ENCODE measurements at places on chromosomes 2 and 18.
A peak's percentile ranks its signal among the peaks of the same experiment; 100 is the strongest.

- H3K27ac ChIP-seq: 0 out of 2 replicates have a peak overlapping the region, but pooled peaks have one; percentile 7
- no peak overlapping the region for H3K4me3 ChIP-seq
- peaks cover 10% of the 10 kb centered on the region for H3K36me3 ChIP-seq
- no peak for DNase-seq
These were observed 71.2 kb downstream of the BCL11A start for GRCh38 chr2:60482222-60482621.

DNA sequence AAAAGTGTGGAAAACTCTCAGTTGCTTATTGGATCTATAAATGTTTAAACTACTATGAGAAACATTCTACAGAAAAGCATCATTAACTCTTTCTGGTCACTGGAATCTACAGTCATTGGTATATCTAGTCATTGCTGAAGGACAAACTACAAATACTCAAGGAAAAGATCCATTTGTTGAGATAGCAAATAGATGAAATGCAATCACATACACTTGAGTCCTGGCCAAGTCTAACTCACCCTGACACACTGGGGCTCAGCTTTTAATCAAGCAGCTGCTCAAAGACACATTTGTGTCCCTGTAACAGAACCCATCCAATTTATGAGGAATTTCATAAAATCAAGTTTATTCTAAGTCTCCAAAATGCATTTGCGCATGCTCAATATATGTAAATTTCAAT is 68.7 kb downstream of the CDH2 start:
- DNase-seq: no peak
- no peak overlapping the region for H3K4me3 ChIP-seq
- no peak overlapping the region for H3K27ac ChIP-seq
- H3K4me1 ChIP-seq: no peaks in the 10 kb centered on the region
- no peaks in the 10 kb centered on the region for H3K27me3 ChIP-seq

DNA sequence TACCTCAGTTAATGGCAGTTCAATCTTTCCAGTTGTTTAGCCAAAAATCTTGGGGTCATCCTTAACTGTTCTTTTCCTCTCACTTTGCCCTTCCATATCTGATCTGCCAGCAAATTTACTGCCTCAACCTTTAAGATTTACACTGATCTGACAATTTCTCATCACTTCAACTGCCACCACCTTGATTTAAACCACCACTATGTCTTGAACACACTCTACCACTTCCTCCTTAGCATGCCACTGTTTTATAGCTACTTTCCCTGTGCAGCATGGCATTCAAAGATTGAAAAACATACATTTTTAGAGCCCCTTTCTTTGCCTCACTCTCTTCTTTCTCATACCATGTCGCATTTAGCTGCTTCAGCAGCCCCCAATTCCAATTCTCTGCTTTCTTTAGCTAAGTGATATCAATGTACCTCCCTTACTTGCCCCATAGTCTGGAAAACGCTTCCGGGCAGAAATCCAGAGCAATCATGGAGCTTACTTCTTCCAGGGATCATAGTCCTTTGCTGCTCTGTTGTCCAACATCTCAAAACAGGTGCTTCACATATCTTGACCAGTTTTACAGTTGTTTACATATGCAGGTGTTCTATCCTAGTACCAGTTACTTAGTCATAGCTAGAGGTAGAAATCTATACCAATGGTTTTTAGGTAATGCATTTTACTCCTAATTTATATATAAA is 10.9 kb downstream of the PGAP1 start:
- peak overlapping the region; percentile 55 for H3K27ac ChIP-seq
- H3K4me3 ChIP-seq: no peak overlapping the region
- H3K27me3 ChIP-seq: no peaks in the 10 kb centered on the region
- peaks cover 9% of the 10 kb centered on the region for H3K4me1 ChIP-seq

DNA sequence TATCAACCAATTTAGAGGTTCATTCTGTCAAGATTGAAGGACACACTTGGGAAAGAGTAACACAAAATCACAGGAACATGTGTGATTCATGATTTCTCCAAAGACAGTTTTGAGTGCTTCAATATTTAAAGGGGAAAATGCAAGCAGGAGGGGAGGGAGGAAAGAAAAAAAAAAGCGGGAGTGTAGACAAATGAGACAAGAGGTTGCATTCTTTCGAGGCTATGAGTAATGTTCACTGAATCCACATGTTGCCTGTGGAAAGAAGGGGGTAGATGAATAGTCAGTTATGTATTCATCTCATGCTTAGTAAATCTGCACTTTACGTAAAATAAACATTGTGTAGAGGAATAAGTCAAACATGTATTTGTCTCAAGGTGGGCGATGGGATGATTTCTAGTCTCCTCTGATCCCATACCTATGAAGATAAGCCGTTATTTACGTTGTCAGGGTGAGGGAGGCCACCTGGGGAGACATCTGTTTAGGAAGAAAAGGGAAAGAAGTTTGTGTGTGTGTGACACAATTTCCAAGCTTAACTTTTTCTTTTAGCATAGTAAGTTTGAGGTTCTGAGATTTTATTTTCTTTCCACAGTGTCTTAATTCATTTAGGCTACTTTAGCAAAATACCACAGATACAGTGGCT is 211.0 kb upstream of the ZC3H15 start:
- DNase-seq: no peak
- H3K27ac ChIP-seq: no peak overlapping the region
- H3K27me3 ChIP-seq: no peaks in the 10 kb centered on the region
- no peaks in the 10 kb centered on the region for H3K4me1 ChIP-seq
- H3K36me3 ChIP-seq: no peaks in the 10 kb centered on the region
- H3K4me3 ChIP-seq: no peak overlapping the region

- H3K36me3 ChIP-seq: no peaks in the 10 kb centered on the region
- no peaks in the 10 kb centered on the region for H3K27me3 ChIP-seq
- no peak overlapping the region for H3K4me3 ChIP-seq
- H3K4me1 ChIP-seq: no peaks in the 10 kb centered on the region
- no peak for DNase-seq
These were observed 52.6 kb downstream of the SH3BP4 start for GRCh38 chr2:235004329-235004903.

GRCh38 chr2:236636714-236637470 is 67.3 kb downstream of the ACKR3 start:
- H3K27ac ChIP-seq: no peak overlapping the region
- no peak for DNase-seq
- no peak overlapping the region for H3K4me3 ChIP-seq
- H3K36me3 ChIP-seq: no peaks in the 10 kb centered on the region
- no peaks in the 10 kb centered on the region for H3K4me1 ChIP-seq

DNA sequence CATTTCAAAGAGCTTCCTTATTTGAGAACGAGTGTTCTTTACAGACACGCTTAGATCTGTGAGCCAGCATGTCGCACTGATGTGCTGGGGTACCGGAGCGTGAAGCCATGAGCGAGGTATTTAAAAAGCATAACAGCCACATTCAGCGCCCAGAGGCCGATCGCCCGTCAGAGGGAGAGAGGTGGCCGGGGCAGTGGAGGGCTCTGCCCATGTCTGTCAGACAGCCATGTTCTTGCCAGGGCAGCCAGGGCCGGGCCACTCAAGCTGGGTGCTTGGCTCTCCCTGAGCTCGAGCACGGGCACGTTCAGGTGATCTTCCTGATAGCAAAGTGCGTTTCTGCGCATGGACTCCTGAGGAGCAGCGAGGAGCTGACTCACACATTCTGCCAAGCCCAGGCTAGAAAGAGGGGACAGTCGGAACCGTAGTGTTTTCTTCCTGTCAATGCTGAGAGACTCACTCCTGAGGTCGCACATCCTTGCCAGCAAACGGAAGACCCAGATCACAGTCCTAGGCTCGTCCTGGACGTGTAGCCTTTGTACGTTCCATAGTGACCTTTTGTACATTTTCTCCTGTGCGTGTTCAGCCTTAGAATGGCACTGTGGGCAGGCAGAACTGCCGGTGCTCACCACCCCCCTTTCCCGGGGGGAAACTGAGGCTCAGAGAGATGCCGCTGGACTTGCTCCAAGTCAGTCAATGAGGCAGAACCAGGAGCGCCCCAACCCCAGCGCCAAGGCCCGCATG is 100.7 kb downstream of the NFATC1 start:
- H3K27me3 ChIP-seq: no peaks in the 10 kb centered on the region
- H3K36me3 ChIP-seq: no peaks in the 10 kb centered on the region
- no peak for DNase-seq
- H3K4me1 ChIP-seq: peaks cover 13% of the 10 kb centered on the region
- no peak overlapping the region for H3K27ac ChIP-seq

DNA sequence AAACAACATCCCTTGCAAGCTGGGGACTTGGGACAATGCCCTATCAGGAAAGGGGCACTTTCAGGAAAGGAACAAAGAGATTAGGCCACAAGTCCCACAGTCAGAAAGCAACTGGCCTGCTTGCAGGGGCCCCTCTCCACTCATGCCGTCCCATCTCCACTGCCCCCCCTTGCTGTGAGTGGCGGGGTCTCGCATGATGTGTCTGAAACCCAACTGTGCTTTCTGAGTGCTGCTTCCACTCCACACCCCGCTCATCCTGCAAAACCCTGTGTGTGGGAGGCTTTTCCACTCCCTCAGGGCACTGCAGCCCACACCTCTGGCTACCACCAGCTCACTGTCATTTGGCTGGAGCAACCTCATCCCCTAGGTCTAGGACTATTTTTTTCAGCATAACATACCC is 7.9 kb downstream of the HS6ST1 start:
- H3K4me3 ChIP-seq: no peak overlapping the region
- no peak overlapping the region for H3K27ac ChIP-seq
- no peaks in the 10 kb centered on the region for H3K27me3 ChIP-seq
- no peaks in the 10 kb centered on the region for H3K36me3 ChIP-seq

GRCh38 chr2:138787053-138787666 is 7.0 kb upstream of the NXPH2 start:
- H3K27me3 ChIP-seq: no peaks in the 10 kb centered on the region
- no peak overlapping the region for H3K27ac ChIP-seq
- H3K36me3 ChIP-seq: no peaks in the 10 kb centered on the region
- no peaks in the 10 kb centered on the region for H3K4me1 ChIP-seq
- no peak for DNase-seq
- no peak overlapping the region for H3K4me3 ChIP-seq

- peaks cover 7% of the 10 kb centered on the region for H3K4me1 ChIP-seq
- no peaks in the 10 kb centered on the region for H3K27me3 ChIP-seq
- H3K27ac ChIP-seq: no peak overlapping the region
These were observed 86.7 kb upstream of the B3GNT7 start for GRCh38 chr2:231308631-231309428.

DNA sequence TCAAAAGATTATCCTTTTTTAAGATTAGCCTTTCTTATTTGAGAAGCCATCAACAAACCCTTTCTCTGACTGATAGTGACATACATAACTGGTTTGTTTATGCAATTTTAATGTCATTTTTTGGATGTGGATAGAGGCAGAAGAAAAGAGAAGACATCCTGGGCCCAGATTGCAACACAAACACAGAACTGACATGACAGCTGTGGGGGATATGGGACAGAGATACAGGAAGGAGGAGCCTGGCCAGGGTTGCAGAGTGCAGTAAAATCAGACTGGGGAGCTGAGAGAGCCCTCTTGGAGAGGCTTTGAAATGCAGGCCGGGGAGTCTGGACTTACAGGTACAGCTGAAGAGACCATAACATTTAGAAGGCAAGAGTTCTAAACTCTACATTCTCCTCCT is 65.1 kb downstream of the SIGLEC15 start:
- H3K4me3 ChIP-seq: no peak overlapping the region
- H3K4me1 ChIP-seq: no peaks in the 10 kb centered on the region
- no peaks in the 10 kb centered on the region for H3K27me3 ChIP-seq
- no peak overlapping the region for H3K27ac ChIP-seq
- DNase-seq: no peak

DNA sequence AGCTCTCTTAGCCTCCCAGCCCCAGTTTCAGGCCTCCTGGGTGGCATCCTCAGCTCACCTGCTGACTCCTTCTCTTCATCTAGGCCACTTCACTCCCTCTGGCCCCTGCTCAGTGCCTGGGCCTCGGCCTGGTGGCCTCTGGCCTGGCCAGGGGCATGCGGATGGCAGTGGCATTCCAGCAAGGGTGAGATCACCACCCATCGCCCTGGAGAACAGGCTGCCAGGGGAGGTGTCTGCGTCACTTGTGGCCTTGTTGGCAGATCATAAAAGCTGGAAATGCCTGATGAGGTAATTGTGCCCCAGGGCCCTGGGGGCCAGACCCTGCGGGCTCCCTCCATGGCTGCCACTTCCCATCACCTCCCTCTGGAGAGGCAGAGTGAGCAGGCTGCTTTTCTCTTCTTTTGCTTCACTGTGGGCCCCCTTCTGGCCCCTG is 72.5 kb upstream of the SMAD2 start:
- no peak overlapping the region for H3K4me3 ChIP-seq
- no peaks in the 10 kb centered on the region for H3K36me3 ChIP-seq
- DNase-seq: no peak
- no peak overlapping the region for H3K27ac ChIP-seq
- no peaks in the 10 kb centered on the region for H3K4me1 ChIP-seq

- H3K27me3 ChIP-seq: no peaks in the 10 kb centered on the region
- peak within 1 kb of the TSS; percentile 89 for H3K4me3 ChIP-seq
- DNase-seq: peak; percentile 57
- peaks cover 8% of the 10 kb centered on the region for H3K36me3 ChIP-seq
- H3K4me1 ChIP-seq: peaks cover 9% of the 10 kb centered on the region
These were observed at the start of gene HMSD for GRCh38 chr18:63949068-63949737. HMSD (plus strand) TSS chr18:63949301; CDS start chr18:63953456, 4,155 bp downstream.

DNA sequence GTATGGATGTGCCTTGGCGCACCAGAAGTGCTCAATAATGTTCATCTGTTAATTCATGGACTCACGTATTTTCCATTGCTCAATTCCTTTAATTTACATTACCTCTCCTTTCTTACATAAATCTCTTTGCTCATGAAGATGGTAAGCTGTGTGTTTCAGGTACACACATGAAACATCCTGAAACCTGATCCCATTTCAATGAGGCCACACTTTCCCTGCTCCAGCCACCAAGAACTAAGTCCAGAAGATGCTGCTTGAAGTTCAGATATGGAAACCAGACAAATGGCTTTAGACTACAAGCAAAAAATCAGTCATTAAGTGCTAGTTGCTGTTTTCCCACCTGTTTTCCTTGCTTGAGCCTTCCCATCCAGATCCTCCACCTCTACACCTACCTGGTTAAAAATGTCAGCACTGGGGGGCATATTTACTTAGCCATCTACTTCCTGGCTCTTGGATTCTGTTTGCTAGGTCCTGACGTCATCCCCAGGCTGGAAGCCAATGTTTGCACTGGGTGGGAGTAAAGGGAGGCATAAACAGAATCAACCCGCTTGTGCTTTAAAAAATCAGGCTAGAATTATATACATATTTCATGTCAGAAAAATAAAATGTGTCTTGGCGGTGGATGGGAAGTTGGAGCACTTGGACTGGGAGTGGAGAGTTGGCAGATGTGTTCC is 309.7 kb downstream of the OSR1 start:
- no peak overlapping the region for H3K4me3 ChIP-seq
- DNase-seq: no peak
- no peak overlapping the region for H3K27ac ChIP-seq
- H3K36me3 ChIP-seq: no peaks in the 10 kb centered on the region
- H3K4me1 ChIP-seq: no peaks in the 10 kb centered on the region

- H3K4me1 ChIP-seq: peaks cover 5% of the 10 kb centered on the region
- no peaks in the 10 kb centered on the region for H3K36me3 ChIP-seq
- peaks cover 25% of the 10 kb centered on the region for H3K27me3 ChIP-seq
- H3K27ac ChIP-seq: no peak overlapping the region
- DNase-seq: no peak
- H3K4me3 ChIP-seq: peak overlapping the region; percentile 36
These were observed 2.9 kb downstream of the TBR1 start for GRCh38 chr2:161418715-161419637.

Measured in GM12878 (cell line).